Non-pigmented ciliary epithelial cell (primary cell): ENCODE measurements at places on chromosomes 16 and 17.

DNA sequence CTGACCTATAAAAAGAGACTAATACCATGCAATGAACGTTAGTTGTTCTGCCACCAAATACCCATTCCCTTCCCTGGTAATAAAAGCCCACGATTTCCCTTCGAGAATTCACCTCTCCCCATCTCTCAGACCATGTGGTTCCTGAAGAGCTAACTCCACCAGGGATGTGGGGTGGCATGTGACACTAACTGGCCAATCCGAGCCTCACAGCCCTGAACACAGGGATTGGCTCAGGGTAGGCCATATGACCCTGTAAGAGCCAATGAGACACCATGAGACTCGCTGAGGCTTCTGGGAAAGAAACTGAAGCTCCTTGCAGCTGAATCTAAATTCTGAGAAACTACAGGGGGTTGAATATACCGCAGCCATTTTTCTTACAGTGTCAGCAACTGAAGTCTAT, 21.1 kb downstream of the HELZ start:
- no peak for DNase-seq

GRCh38 chr16:49473131-49473530, 99.5 kb downstream of the C16orf78 start:
- DNase-seq = no peak

DNA sequence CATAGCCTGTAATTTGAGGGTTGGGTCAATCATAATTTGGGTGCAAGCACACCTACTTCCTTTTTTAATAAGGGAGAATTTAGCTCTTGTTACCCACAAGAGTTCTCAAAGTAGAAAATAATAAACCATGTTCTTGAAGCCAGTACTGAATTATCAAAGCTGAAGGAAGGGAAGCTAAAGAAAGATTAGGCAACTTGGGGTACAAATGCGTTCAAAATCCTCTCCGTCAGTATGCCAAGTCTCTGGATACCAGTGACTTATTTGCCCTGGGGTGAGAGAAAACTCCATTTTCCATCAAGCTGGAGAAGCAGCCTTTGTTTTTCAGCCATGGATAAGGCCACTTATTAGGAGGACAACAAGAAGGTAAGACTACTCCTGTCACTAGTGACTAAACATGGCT, 23.5 kb upstream of the DHRS13 start:
- no peak for DNase-seq

DNA sequence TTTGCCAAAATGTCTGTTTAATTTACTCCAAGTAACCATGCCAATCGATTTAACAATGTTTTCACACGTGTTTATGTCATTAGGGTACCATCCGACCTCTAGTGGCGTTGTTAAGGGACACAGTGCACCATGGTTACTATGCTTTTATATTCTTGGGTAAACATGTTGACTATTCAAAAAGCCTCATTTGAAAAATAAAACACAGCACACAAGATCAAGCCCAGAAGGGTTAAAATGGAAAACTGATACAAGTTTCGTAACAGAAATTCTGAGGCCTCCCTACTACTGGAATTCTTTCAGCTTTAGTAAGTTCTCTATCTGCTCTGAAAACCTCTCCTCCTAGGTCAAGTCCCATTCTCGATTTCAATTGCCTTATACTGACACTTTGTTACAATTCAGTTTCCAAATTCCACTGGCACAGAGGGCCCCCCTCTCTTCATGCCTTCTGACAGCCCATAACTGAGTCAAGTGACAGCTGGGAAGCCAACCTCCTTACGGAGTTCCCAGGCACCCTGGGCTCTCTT, 2.1 kb downstream of the CFAP20 start:
- no peak for DNase-seq

DNA sequence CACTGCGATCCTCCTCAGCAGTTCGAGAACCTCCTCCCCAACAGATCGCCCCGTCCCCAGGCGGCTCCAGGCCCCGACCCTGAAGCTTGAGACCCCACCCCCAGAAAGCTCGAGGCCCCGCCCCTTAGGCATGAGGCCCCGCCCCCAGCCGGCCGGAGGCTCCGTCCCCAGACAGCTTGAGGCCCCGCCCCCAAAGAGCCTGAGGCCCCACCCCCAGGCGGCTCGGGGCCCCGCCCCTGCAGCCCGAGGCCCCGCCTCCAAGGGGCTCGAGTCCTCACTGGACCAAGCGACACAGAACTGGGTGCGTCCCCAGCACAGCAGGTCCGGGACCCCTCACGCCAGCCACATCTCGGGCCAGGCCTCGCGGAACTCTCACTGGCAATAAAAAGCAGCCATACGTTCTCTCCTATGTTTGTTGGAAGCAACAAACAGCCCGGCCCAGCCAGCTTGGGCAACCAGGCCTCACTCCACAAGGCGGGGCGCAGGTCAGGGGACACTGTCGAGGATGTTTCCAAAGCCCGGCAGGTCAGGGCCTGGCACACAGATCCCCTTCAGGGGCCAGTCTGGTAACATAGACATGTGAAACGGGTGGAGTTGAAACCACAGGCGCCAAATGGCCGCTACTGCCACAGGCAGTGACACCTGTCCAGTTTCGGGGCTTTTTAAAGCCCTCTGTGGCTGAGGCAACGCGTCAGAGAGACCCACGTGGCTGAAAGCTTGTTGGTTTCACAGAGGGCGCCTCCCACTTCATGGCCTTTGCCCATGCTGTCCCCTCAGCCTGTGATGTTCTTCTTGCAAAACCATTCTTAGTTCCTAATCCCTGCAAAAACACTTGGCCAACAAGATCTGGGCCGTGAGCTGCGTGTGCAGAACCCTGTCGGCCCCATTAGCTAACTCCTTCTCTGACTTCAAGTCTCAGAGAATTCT, 224.2 kb downstream of the PARN start:
- no peak for DNase-seq

DNA sequence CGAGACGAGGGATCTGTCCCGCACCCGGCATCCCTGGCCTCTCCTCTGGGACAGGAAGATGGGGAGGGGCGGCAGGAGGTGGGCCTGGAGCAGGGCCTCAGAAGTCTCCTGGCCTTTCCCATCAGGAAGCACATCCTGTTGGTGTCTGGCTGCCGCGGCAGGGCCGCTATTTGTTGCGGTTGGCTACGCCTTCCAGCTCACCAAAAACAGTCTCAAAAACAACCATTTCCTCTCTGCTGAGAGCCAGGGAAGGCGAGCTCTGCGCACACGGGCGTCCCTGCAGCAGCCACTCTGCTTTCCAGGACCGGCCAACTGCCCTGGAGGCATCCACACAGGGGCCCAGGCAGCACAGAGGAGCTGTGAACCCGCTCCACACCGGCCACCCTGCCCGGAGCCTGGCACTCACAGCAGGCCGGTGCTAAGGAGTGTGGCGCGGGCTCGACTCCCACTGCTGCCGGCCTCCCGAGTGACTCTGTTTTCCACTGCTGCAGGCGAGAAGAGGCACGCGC, at the start of gene TMEM204:
TMEM204 (plus strand) TSS at position 224 of the 509 bp plus-strand sequence. CDS start 610 bp downstream, outside the sequence.
- DNase-seq = no peak

DNA sequence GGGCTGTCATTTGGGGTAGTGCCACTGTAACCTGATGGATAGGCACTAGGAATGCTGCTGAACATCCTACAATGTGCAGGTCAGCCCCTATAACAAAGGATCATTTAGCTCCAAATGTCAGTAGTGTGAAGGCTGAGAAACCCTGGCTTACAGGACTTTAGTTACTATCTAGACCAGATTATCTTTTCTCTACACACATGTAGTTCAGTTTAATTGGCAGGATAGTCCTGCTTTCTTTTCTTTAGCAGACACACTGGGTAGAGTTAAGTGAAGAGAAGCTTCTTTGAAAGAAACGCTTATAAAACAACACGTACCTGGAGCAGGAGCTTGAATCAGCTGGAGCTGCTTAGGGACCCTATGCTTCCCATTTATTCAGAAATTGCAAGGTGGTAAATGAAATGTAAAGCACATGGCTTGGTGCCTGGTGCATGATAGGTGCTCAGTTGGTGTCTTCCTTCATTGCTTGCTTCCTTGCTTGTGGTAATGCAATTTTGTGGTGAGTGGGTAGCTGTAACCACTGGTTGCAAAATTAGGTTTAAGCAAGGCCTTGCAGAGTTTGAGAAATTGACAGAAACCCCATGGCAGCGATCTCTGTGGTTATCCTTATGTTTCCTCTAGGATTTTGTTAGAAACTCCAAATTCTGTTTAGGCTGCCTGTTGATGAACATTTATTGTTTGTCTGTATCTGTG, 9.4 kb downstream of the METTL9 start:
- DNase-seq = no peak

DNA sequence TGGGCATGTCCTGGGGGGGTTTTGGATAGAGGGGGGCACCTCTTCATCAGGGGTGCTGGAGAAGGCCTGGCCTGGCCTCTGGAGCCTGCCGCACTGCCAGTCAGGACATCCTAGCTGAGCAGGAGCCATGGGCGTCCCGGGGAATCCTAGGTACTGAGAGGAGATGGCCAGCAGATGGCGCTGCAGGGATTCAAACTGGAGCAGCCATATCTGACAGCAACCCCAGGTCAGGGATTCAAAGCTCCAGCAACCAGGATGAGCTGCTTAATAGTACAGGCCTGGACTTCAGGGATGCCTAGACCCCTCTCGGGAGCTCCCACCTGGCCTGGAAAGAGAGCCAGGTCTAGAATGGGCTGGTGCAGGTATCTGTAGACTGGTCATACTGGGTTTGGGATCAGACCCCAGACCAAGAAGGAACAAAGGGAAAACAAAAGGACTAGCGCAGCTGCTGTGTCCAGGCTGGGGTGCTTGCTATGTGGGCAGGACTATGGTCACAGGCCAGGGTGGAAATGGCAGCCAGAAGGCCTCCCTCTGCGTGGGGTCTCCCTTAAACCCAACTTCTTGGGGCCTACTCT, 306.9 kb upstream of the RBFOX1 start:
- DNase-seq = no peak

DNA sequence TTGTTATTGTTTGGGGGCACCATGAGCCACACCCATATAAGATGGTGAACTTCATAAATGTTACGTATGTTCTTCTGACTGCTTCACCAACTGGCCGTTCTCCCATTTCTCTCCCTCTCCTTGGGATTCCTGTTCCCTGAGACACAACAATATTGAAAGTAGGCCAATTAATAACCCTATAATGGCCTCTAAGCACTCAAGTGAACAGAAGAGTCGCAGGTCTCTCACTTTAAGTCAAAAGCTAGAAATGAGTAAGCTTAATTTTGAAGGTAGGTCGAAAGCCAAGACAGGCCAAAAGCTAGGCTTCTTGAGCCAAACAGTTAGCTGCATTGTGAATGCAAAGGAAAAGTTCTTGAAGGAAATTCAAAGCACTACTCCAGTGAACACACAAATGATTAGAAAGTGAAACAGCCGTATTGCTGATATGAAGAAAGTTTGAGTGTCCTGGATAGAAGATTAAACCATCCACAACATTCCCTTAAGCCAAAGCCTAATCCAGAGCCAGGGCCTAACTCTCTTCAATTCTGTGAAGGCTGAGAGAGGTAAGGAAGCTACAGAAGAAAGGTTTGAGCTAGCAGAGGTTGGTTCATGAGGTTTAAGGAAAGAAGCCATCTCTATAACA, 25.8 kb downstream of the HLF start:
- DNase-seq = no peak

GRCh38 chr16:74034862-74035261, 261.8 kb upstream of the PSMD7 start:
- DNase-seq = no peak

DNA sequence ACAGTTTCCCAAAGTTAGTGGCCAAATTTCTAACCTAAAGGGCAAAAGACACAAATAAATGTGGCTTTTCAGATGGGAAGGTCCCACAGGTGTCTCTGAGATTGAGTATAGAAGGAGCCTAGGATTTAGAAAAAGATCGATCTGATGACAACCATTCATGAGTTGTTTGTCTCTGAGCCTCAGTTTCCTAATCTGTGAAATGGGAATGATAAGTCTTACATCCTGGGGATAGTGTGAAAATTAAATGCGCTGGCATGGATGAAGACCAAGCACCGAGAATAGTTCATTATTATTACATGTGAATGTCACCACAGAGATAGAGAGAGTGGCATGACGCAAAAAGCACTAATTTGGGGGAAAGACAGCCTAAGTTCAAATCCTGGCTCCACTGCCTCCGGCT, 7.2 kb downstream of the CDH5 start:
- no peak for DNase-seq

GRCh38 chr16:59067205-59067604, 333.1 kb upstream of the GOT2 start:
- DNase-seq = no peak

- no peak for DNase-seq
Observed at GRCh38 chr16:28985211-28986041, 574 bp downstream of the LAT start.

GRCh38 chr16:67967183-67967957, 1.1 kb downstream of the SLC12A4 start:
- DNase-seq = no peak

- DNase-seq = no peak
Observed at GRCh38 chr17:31050948-31051347, 43.8 kb upstream of the NF1 start.

DNA sequence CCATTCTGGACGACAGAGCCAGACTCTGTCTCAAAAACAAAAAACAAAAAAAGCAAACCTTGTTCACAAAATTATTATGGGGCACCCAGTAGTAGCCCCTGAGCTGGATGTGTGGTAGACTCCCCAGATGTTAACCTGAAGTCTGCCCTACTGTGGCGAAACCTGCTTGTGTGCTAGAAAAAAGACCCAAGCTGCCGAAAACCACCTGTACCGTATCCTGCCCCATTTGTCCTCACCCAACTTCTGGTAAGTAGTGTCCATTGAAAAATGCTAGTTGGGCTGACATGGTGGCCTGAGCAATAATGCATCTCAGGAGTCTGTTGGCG, 9.1 kb downstream of the RMI2 start:
- DNase-seq = no peak

- DNase-seq = no peak
Observed at GRCh38 chr16:50146479-50147435, 6.3 kb upstream of the TENT4B start.
